Left renal cortex interstitium (tissue), 4 donors: ENCODE measurements at places on chromosomes 2 and 18.

- DNase-seq: no peak
These were observed 34.0 kb upstream of the CHMP1B start for GRCh38 chr18:11817229-11817628.

- no peak for DNase-seq
These were observed 24.1 kb downstream of the MROH2A start for GRCh38 chr2:233802132-233802815.

- DNase-seq: no peak
These were observed 636.7 kb upstream of the SYT4 start for GRCh38 chr18:43914018-43914417.

- DNase-seq: no peak
These were observed 4.7 kb downstream of the CDK5R2 start for GRCh38 chr2:218964041-218964771.

GRCh38 chr2:132915812-132916549 lies 246.0 kb upstream of the LYPD1 start:
- DNase-seq: no peak
